HS-27A (cell line): ENCODE measurements at places on chromosomes 16 and 17.

- DNase-seq = no peak
Measured at GRCh38 chr16:66204756-66205155, 161.7 kb upstream of the CDH5 start.

- no peak for DNase-seq
Measured at GRCh38 chr17:34443619-34444469, 80.8 kb upstream of the CCL1 start.

DNA sequence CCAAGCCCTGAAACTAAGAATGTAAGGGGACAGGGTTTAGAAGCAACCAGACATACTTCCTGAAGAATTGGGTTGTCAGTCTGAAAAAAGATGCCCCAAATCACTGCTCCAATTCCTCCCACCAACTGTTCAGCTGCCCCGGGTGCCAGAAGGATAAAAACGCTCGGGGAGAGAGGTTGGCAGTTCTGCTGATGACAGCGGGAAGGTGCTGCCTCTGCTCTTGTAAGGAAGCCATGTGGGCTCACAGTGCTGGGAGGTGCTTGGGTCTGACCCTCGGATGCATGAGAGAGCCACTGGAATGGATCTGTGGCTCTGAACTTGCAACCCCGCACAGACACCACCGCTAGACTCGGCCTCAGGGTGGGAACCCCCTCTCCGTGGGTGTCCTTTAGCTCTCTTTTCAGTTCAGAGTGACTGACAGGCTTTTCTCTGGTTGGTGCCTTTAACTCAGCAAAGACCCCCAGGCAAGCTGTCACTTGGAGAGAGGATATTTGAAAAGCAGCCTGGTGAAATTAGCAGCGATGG is 364.8 kb upstream of the RBFOX1 start:
- no peak for DNase-seq

DNA sequence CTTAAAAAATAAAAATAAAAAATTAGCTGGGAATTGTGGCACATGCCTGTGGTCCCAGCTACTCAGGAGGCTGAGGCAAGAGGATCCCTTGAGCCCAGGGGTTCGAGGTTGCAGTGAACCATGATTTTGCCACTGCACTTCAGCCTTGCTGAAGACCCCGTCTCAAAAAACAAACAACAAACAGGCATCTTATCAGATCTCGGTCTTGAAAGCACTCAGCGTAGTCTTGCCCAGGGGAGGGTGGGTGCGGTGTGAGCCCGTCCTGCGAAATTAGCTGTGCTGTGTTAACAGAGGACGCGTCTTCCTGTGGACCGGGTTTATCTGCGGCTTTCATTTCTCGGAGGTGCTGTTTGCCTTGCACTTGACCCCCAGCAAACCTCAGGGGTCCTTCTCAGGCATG is 5.4 kb downstream of the GAA start:
- DNase-seq = no peak
